ENCODE measurements at places on chromosomes 3 and 15.

- no peak for DNase-seq
Measured at GRCh38 chr3:178036451-178037144, 499.6 kb upstream of the KCNMB2 start.

- DNase-seq, result no peak
Measured at GRCh38 chr3:5349343-5349742, 161.8 kb downstream of the EDEM1 start.

DNA sequence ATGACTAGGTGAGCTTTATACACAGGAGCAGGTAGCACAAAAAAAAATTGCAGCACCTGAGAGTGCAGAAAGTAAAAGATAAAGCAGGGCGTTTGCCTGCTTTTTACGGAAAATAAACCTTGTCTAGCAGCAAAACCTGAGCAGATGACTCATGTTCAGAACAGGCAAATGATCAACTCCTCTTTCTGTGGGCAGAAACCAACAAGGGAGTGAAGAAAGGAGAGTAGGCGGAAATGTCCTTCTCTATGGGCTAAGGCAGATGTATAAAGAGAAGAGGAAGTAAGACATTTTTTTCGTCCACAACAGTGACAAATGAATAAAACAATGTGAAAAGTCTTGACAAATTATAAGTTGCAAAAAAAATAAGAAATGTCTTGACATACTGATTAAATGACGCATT lies 24.5 kb upstream of the GMNC start:
- DNase-seq, result no peak

DNA sequence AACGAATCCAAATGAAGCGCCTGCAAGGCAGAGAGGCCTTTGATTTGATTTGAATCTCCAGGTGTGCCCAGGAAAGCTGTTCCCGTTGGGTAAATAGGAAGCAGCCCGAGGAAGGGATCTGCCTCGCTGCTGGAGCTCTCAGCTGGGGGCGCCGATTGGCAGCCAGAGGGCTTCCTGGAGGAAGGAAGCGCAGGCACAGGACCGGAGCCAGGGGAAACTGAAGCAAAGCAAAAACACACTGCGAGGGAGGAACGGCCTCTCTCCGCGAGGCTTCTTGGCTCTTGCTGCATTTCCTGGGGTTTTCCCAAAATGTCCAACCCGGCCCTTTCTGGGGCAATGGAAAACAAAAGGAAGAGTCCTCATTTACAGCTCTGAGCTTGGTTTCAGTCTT lies 80.3 kb downstream of the TMEM266 start:
- DNase-seq, result no peak

- no peak for DNase-seq
Measured at GRCh38 chr3:183540501-183541234, 14.8 kb downstream of the KLHL6 start.

- no peak for DNase-seq
Measured at GRCh38 chr3:99330924-99331532, 307.4 kb upstream of the COL8A1 start.

GRCh38 chr3:70989174-70989573 lies 594.4 kb downstream of the FOXP1 start:
- DNase-seq, result no peak

DNA sequence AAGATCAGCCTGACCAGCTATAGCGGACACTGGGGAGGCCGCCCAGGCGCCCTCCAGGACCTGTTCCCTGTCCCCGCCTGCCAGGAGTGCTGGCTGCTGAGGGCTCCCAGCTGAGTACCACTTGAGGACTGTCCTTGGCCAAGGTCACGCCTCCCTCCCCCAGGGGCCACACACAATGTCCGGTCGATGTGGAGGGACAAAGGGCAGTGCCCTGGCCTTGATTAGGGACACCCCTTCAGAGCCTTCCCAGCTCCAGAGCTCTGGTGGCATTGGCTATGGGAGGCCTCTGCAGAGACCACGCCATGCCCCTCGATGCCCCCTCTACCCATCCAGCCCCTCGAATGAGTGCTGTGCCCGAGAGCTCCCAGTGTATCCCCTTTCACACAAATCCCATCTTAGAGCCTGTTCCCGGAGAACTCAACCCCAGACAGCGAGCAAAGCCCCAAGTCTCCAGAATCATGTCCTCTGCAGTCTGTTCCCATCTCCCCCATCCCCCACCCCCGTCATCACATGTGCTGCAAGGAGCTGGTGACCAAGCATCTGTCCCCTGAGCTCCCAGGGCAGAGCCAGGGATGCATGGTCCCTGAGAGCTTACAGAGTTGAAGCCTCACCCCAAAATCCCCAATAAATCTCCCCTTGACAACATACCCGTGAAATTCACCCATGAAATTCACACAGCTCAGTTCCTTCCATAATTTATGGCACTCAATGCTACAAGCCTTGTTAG lies 158.9 kb downstream of the NUP210 start:
- no peak for DNase-seq

- DNase-seq, result no peak
Measured at GRCh38 chr3:107894998-107895397, 195.8 kb downstream of the CD47 start.

- no peak for DNase-seq
Measured at GRCh38 chr3:128413003-128413370, 53.7 kb downstream of the DNAJB8 start.

DNA sequence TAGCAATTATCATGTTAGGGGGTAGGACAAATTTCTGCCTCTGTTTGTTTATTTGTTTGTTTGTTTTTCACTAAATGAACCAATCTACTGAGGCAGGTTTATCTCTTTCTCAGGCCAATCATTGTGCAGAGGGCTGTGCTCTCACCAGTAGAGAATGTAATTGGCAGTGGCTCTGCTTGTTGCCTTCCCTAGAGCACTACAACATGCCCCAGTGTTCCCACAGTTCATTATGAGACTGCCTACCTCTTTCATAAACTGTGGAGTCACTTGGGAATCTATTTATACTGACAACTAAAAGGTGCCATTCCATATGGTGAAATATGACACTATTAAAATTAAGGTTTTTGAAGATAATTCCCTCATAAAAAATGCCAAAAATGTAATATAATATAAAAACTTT lies 196.3 kb upstream of the ALCAM start:
- no peak for DNase-seq

All from hypothalamus (tissue), 51 donors.